ENCODE measurements at places on chromosomes 2 and 18.
A peak's percentile ranks its signal among the peaks of the same experiment; 100 is the strongest.

GRCh38 chr2:219452361-219453317 is 18.0 kb downstream of the SPEG start:
- no peak for DNase-seq

DNA sequence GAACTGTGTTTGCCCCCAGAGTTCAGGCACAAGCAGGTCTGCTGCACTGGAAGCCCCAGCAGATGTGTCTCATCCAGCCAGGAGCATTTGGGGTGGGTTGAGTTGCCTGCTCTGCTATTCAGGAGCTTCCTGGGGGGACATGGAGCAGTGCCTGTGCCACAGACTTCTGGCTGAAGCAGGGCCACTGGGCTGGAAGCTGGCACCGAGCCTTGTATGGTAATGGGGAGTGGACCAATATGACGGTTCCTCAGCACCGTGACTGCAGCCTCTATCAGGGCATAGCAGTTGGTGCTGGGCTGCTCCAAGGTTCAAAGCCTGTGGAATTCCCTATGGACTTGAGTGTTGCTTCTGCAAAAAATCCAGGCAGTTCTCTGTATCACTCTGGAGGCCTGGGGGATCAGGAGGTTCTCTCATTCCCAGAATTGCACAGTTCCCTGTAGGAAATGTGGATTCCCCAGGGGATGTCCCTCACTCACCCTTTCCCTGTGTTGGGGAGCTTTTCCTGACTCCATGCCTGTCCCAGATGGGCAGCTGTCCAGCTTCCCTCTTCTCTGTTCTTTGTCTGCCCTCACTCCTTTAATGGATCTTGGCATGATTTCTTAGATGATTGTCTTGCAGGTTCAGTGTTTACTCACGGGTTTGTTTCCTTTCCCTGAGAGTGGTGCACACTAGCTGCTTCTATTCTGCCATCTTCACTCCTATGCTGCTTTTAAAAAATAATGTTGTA is 37.2 kb upstream of the THSD7B start:
- no peak for DNase-seq

GRCh38 chr2:16129716-16130540 is 189.6 kb downstream of the MYCN start:
- DNase-seq, result no peak

- DNase-seq, result no peak
Measured at GRCh38 chr2:12950957-12951656, 234.4 kb downstream of the TRIB2 start.

DNA sequence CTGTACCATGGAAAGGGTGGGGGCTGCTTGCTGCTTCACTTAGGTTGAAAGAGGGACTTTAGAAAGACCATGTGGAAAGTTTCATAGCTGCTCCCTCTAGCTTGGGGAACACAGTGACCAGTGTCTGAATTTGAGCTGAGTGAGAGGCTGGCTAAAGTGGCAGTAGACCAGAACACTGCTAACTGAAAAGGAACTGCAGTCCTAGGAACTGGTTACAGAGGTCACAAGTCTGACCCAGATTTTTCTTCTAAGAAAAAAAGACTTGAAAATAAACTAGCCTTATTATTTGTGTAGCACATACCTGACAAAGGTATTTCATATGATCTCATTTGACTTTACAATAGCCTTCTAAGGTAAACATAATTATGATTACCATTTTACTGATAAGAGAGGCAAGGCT is 153.6 kb downstream of the FSHR start:
- no peak for DNase-seq

- no peak for DNase-seq
Measured at GRCh38 chr2:205474741-205475415, 207.4 kb upstream of the NRP2 start.

GRCh38 chr2:181563101-181563692 is 93.7 kb downstream of the CERKL start:
- no peak for DNase-seq

DNA sequence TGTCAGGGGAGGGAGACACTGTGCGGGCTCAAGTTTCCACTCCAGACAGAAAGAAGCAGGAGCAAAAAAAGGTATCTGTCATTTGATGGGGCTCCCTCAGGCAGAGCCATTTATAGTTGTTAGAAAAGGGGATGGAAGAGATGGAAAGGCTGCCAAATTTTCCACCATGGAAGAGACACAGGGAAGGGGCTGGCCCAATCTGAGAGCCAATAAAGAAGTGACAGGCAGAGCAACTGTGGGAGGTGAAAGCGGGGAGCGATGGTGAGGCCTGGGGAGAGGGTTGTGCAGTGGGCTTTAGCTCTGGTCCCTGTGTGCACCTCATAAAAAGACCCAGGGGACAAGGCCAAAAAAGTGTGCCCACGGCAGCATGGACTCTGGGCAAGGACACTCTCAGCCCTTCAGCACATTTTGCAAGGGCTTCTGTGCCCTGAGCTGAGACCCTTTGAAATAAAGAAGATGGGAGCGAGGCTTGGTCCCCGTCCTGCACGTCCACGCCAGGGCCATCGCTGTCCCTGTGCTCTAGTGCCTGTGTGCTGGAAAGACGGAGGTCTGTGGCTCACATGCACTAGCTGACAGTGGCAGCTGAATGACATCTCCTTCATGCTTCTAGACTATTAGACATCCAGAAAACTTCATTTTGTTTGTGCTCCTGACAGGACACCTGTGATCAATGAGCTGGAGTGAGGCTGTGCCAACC is 456.7 kb upstream of the HS6ST1 start:
- no peak for DNase-seq

- DNase-seq, result no peak
Measured at GRCh38 chr18:8982416-8983183, 119.9 kb upstream of the NDUFV2 start.

GRCh38 chr2:59932341-59932740 is 621.1 kb downstream of the BCL11A start:
- no peak for DNase-seq

DNA sequence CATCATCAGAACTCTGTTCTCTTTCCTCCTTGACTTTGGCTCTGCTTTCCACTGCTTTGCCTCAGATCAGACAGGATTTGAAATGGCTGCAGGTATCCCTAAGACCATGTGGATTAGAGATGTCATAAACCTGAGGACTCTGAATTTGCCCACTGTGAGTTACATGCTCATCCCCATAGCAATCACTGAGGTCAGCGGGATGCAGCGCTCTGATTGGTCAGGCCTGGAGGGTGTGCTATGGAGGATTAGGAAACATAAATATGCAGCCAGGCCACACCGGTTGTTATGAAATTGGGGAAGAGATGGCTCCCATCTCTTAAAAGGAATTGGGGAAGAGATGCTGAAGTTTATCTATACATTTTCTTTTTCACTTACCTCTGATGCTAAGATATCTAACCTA is 73.7 kb upstream of the DNAJC10 start:
- peak; percentile 7 for DNase-seq

DNA sequence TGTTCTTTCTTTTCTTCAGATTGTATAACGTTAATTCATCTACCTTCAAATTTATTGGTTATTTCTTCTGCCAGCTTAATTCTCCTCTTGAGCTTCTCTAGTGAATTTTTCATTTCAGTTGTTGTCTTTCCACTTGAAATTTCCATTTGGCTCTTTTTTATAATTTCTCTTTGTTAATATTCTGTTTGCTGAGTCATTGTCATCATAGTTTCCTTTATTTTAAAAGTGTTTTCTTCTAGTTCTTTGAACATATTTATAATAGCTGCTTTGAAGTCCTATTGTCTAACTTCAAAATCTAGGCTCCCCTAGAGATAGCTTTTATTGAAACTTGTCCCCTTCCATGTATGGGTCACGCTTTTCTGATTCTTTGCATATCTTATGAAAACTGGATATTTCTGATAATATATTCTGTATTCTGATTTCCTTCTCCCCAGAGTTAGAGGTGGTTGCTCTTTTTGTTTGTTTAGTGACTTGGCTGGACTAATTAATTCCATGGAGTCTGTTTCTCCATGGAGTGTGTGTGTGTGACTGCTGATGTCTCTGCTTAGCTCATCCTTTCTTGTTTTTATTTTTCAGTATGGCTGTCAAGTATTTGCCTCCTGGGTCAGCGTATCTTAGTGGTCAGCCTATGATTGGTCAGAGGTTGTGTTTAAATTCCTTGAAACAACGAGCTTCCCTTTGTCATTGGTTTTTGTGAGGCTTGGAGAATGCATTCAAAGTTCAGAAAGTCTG is 47.6 kb downstream of the DIS3L2 start:
- DNase-seq, result no peak

DNA sequence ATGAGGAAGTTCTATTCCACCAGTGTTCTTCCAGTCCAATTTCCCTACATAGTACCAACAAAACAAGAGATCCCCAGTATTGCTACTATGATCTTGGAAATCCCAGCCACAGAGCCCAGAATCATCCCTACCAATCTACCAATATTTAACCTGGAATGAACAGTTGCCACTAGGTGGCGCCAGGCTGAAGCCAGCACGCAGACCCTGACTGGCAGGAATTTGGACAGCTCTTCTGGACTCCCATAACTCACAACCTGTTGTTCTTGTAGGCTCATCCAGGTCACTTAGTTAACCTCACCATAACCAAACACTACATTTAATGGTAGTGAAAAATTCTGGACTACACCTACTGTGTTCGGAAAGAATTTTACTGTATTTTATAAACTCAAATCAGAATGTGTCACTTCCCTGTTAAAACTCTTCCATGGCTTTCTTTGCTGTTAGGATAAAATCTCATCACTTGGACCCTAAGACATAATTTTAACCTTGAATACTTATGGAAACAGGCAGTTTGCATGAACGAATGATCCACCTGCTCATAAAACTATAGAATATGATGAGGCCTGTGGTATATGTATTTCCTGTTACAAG is 59.8 kb upstream of the SLC38A11 start:
- peak; percentile 68 for DNase-seq

- DNase-seq, result no peak
Measured at GRCh38 chr2:188466761-188467160, 175.1 kb downstream of the GULP1 start.

DNA sequence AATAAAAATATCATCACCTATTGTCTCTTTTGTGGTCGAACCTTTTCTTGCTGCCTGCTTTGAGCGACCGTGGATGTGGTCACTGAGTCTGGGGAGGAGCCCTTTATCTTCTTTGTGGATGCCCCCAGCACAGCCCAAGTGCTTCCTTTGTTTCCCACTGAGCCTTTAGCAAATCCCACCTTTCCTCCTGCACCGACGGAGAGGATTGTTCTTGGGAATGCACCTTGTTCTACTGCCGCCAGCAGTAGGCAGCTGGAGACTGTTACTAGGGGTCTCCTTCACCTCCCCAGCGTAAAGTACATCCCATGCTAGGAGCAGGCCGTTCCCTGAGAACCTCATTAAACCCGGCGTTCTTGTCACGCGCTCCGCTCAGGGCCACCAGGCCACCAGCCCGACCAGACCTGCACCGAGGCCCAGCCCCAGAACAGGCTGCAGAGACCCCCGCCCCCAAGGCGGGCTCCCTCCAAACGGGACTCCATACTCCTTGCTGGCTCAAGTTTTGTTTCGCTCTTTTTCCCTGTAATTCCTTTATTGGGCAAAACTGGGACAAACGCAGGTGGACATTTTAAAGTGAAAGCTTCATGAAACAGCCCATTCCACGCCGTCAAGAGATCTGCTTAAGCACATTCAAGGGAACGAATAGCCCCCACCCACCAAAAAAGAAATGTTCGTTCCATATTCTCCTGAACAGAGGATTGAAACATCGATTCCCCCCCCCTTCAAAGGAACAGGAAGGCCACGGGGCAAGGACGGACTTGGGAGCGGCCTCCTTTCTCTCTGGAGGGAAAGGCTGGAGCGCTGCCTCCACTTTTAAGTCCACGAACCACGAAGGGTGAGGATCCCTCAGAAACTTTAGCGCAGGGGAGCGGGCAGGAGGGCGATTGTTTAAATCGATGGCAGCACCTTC is 1.1 kb upstream of the MAT2A start:
- DNase-seq, result peak; percentile 58

DNA sequence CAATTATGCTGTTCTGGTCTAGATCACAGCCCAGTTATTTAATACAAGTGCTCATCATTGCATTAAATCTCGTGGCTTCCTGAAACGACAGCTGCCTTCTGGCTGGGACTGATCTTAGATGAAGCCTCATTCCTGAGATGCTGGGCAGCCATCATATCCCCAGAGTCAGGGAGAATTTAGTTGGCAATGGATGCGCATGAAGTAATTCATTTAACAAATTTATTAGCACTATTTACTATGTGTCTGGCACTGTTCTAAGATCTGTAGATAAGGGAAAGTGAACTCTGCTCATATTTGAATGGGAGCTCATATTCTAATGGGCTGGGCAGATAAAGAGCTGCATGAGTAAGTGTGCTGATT is 244.7 kb downstream of the KCNS3 start:
- no peak for DNase-seq

GRCh38 chr2:8876628-8877027 is 39.2 kb upstream of the KIDINS220 start:
- DNase-seq, result no peak

DNA sequence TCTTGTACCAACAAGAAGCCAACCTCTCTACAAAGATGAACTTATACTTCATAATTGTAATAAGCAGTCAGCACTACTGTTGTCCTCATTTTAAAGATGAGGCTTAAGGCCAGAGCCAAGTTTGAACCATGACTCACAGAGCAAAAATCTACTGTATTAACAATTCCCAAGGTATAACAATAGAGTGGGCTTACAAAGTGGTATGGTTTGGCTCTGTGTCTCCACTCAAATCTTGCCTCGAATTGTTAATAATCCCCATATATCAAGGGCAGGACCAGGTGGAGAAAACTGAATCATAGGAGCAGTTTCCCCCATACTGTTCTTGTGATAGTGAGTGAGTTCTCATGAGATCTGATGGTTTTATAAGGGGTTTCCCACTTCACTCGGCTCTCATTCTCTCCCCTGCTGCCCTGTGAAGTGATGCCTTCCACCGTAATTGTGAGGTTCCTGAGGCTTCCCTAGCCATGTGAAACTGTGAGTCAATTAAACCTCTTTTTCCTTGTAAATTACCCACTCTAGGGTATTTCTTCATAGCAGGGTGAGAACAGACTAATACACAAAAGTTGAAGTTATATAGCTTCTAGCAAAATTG is 19.5 kb downstream of the MRPL44 start:
- no peak for DNase-seq

- DNase-seq, result no peak
Measured at GRCh38 chr18:59911600-59911999, 11.8 kb downstream of the PMAIP1 start.

GRCh38 chr2:62222674-62223073 is 26.8 kb downstream of the B3GNT2 start:
- DNase-seq, result no peak

DNA sequence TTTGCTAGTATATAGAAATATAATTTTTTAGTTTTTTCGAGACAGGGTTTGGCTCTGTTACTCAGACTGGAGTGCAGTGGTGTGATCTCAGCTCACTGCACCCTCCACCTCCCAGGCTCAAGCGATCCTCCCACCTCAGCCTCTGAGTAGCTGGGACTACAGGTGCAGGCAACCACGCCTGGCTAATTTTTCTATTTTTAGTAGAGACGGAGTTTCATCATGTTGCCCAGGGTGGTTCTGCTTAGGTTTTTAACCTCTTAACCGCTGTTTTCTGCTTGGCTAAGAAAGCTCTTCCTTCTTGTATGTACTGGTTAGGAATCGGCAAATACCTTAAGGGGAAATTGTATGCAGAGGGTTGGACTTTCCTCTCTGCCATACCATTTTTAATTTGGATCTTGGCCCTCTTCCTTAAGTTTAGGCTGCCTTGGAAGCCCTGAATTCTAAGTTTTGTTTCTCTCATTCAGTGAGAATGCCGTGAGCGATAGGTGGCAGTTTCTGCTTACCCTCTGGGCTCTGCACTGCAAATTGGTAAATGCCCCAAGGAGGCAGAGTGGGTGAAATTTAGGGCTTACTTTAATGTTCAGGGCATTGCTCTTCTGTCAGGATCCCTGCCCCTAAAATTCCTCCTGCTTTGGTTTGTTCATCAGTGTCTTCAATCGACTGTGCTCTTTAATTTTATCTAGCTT is 32.3 kb downstream of the EML6 start:
- DNase-seq, result no peak

All from activated naive CD8-positive, alpha-beta T cell treated with anti-CD3 and anti-CD28 coated beads, Interleukin-2, amount 50 U/mL, for 24 hours (primary cell).